ENCODE measurements at places on chromosomes 1 and 21. TPM values are rescaled to one million over a fixed set of nuclear protein-coding genes. Genes with fewer than 3 reads are reported as not detected.

The SEMA6C gene
- 13.9 TPM for polyA plus RNA-seq

The RNF186 gene
- polyA plus RNA-seq = 2.0 TPM

The ATP1A4 gene
- 0.45 TPM for polyA plus RNA-seq

The AJAP1 gene
- 0.64 TPM for polyA plus RNA-seq

The MMEL1 gene
- not detected for polyA plus RNA-seq

The TRIM46 gene
- 1.9 TPM for polyA plus RNA-seq

The BNIPL gene
- polyA plus RNA-seq = 3.0 TPM

The B3GALT5 gene
- polyA plus RNA-seq = 3.1 TPM

The ODF2L gene
- 32.4 TPM for polyA plus RNA-seq

The SPRR2A gene
- not detected for polyA plus RNA-seq

The RPTN gene
- not detected for polyA plus RNA-seq

The ZFP69B gene
- polyA plus RNA-seq = 1.1 TPM

DNA sequence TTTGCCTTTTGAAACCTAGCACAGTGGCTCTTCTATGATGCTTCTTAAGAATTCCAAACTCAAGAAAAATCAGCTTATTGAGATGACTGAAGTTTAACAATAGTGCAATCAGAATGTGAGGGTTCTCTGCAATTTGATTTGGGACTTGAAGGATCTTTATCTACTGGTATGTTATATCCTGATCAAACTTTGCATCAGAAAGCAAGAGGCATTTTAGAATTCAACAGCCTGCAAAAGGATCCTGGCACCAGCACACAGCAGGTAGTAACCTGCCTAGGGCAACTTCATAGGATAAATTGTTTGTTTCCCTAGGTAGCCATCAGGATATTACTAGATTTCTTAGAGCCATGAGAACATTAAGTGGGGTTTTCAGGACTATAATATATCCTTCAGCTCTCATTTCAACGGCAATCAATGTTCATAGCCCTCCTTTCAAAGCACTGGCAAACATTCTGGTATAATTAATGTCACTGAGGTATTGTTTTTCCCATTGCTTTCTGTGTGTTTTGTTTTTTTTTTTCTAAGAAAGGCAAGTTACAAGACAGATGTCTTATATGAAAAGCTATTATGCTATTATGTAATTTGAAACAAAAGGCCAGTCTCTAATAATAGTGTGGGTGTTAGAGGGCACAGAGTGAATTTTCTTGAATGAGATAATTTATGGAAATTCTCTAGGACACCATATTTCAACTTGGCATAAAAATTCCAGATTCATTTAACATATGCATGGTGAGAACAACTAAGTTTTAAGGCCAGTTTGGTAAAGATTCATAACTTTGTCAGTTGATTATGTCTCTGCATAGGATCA is 34.5 kb downstream of the NTNG1 start:
- no peak overlapping the region for H3K27ac ChIP-seq
- DNase-seq = no peak

GRCh38 chr1:84402501-84402900 is 4.2 kb downstream of the DNASE2B start:
- no peak for DNase-seq
- no peaks in the 10 kb centered on the region for H3K4me1 ChIP-seq
- H3K36me3 ChIP-seq = no peaks in the 10 kb centered on the region

DNA sequence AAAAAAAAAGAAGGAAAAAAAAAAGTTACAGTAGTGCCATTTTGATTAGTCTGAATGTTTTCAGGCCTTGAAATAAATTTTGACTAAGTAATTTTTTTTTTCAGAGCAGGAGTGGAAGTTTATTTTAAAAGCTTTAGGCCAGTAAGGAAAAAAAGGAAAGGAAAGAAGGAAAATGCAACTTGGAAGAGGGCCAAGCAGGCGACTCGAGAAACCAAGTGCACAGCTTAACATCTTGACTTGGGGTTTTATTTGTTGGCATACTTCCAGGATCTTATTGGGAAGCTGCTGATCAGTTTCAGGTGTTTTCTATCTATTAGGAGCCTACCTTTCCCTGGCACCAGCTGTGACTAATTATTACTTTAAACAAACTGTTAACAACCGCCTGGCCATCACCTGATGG is 41.7 kb downstream of the ATF3 start:
- no peak overlapping the region for H3K27ac ChIP-seq
- peaks cover 8% of the 10 kb centered on the region for H3K4me1 ChIP-seq
- no peaks in the 10 kb centered on the region for H3K27me3 ChIP-seq
- DNase-seq = no peak
- no peak overlapping the region for H3K4me3 ChIP-seq

GRCh38 chr1:95625224-95625623 is 391.2 kb downstream of the RWDD3 start:
- H3K27ac ChIP-seq = no peak overlapping the region
- H3K4me1 ChIP-seq = no peaks in the 10 kb centered on the region
- no peaks in the 10 kb centered on the region for H3K36me3 ChIP-seq
- no peak overlapping the region for H3K4me3 ChIP-seq
- no peaks in the 10 kb centered on the region for H3K27me3 ChIP-seq

DNA sequence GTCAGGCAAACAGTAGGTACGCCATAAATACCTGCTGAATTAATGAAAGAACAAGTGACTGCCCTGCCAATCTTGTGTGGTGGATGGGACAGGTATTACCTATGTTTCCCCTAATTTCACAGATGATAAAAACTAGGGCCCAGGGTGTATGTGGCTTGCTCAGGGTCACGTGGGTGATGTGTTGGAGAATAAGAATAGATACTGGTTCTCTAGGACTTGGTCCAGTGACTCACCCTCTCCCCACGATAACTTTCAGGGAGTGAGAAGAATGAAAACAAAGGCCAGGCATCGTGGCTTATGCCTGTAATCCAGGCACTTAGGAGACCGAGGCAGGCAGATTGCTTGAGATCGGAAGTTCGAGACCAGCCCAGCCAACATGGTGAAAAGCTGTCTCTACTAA is 26.7 kb downstream of the SLC26A9 start:
- DNase-seq = no peak
- H3K36me3 ChIP-seq = no peaks in the 10 kb centered on the region
- no peak overlapping the region for H3K27ac ChIP-seq
- H3K4me1 ChIP-seq = peaks cover 15% of the 10 kb centered on the region
- no peak overlapping the region for H3K4me3 ChIP-seq

- DNase-seq = no peak
- H3K36me3 ChIP-seq = no peaks in the 10 kb centered on the region
- H3K4me3 ChIP-seq = no peak overlapping the region
- H3K27me3 ChIP-seq = no peaks in the 10 kb centered on the region
These were observed 103.1 kb downstream of the TLR5 start for GRCh38 chr1:223039990-223040389.

GRCh38 chr1:243216741-243217140 is 38.3 kb downstream of the CEP170 start:
- H3K4me1 ChIP-seq = no peaks in the 10 kb centered on the region
- no peak overlapping the region for H3K4me3 ChIP-seq
- H3K27ac ChIP-seq = no peak overlapping the region
- H3K36me3 ChIP-seq = no peaks in the 10 kb centered on the region

- no peak overlapping the region for H3K4me3 ChIP-seq
- no peaks in the 10 kb centered on the region for H3K27me3 ChIP-seq
- no peak overlapping the region for H3K27ac ChIP-seq
- H3K4me1 ChIP-seq = peaks cover 20% of the 10 kb centered on the region
- DNase-seq = no peak
These were observed 204.2 kb downstream of the KCNT2 start for GRCh38 chr1:196403803-196404690.

DNA sequence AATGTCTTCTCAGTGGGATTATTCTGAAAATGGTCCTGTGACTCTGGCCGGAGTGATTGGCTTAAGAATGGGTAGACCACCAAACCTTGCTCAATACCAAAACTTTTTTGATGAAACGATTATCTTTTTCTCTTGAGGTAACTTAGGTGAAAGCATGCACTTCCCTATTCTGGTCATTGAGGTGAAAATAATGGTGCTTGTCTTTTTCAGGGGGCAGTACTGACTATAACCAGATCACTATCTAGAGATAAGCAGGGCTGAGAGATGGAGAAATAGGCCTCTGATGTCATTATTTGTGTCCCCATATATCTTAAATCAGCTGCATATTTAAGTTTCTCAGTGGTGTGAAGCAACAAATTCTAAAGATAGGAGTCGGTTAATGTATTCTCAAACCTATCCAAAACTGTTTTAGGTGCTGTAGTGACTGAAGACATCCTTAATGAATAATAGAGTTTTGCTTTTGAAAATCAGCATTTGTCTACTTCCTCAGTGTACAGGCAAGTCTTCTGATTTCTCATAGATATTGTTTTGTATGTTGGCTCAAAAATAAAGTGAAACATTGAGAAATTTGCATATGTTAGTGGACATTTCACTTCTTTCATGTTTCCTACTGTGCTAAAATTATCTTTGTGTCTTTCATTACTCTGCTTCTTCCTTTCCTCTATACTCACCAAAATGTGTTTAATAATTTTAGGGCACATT is 735.3 kb upstream of the ADGRL4 start:
- H3K4me1 ChIP-seq = no peaks in the 10 kb centered on the region
- no peak for DNase-seq
- no peaks in the 10 kb centered on the region for H3K27me3 ChIP-seq
- H3K36me3 ChIP-seq = no peaks in the 10 kb centered on the region
- no peak overlapping the region for H3K27ac ChIP-seq

- no peak overlapping the region for H3K27ac ChIP-seq
- H3K4me3 ChIP-seq = no peak overlapping the region
- no peak for DNase-seq
- H3K27me3 ChIP-seq = no peaks in the 10 kb centered on the region
These were observed 27.9 kb downstream of the CACNA1S start for GRCh38 chr1:201084295-201084694.

DNA sequence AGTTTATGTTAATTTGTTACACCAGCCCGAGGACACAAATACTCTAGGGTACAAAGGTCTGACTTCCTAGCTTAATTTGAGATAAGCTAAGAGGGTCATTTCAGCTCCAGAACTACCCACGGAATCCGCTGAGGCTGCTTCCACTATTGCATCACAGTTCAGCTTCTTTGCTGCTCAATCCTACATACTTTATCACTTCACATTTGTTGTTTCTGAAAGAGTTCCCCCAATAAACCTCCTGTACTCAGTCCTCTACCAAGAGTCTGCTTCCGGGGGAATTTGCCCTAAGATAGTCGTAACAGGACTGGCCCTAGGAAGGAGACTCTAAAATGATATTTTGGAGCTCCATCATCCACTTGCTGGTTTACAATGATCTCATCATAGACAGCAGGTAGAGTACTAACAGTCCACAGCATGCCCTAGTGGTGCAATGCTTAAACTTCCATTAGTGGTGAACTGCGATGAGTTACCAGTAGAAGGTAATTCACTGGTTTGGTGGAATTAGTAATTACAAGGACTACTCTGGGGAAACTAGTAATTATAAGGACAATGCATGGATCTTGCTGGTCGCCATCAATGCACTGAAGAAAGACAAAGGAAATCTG is 229.3 kb downstream of the USH2A start:
- no peak overlapping the region for H3K27ac ChIP-seq
- no peaks in the 10 kb centered on the region for H3K27me3 ChIP-seq
- DNase-seq = peak; percentile 26
- no peaks in the 10 kb centered on the region for H3K4me1 ChIP-seq
- no peaks in the 10 kb centered on the region for H3K36me3 ChIP-seq
- no peak overlapping the region for H3K4me3 ChIP-seq

DNA sequence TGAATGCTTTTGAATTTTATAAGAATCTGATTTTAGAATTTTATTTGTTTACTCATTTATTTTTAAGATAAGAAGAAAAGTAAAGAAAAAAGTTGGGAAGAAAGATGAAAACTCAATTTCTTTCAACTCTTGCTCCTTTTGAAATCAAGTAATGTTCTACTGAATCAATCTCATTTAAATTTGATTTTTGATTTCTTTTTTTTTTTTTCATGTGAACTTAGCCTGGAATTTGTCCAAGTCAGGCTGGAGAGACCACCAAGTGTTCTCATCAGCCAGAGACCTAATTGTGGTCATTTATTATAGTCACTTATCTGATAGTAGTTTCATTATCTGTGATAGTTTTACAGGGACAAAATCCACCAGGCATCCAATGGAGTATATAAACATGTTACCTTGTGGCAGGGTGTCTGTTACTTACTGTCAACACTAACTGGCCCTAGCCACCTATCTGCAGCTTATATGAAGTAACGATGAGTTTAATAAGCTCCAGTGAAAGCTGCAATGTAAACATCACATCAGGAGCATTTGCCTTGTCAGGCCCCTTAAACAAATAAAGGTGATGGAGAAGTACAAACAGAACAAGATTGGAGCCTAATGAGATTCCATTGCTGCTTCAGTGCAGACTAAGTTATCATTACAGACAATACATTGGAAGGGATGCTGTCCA is 39.2 kb downstream of the HLX start:
- peaks cover 19% of the 10 kb centered on the region for H3K27me3 ChIP-seq
- H3K27ac ChIP-seq = no peak overlapping the region
- H3K4me1 ChIP-seq = no peaks in the 10 kb centered on the region
- DNase-seq = no peak
- no peaks in the 10 kb centered on the region for H3K36me3 ChIP-seq

DNA sequence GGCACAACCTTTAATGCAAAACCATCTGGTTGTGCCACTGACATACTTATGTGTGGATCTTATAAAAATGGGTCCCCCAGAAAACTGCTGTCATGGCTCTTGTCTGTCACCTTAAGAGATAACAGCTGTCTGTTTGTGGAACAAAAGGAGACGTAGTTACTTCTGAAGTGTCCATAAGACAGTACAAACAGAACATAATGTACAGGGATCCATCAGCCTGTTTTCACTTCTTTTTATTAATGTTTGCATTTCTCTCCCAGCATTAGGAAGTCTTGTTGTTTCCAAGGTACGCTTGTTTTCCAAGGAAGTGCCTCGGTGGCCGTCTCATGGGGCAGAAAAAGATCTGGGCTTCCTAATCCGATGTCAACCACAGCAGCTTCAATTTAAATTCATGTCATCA is 11.2 kb upstream of the ST6GALNAC5 start:
- H3K27me3 ChIP-seq = no peaks in the 10 kb centered on the region
- no peak overlapping the region for H3K27ac ChIP-seq
- no peaks in the 10 kb centered on the region for H3K4me1 ChIP-seq
- H3K36me3 ChIP-seq = no peaks in the 10 kb centered on the region
- DNase-seq = no peak

GRCh38 chr1:241624935-241625334 is 15.2 kb downstream of the CHML start:
- no peaks in the 10 kb centered on the region for H3K4me1 ChIP-seq
- H3K36me3 ChIP-seq = no peaks in the 10 kb centered on the region
- no peak overlapping the region for H3K27ac ChIP-seq
- H3K4me3 ChIP-seq = no peak overlapping the region
- H3K27me3 ChIP-seq = no peaks in the 10 kb centered on the region
- DNase-seq = no peak

GRCh38 chr1:73326663-73327062 is 871.3 kb downstream of the LRRIQ3 start:
- H3K36me3 ChIP-seq = no peaks in the 10 kb centered on the region
- no peaks in the 10 kb centered on the region for H3K27me3 ChIP-seq
- H3K4me1 ChIP-seq = no peaks in the 10 kb centered on the region
- H3K27ac ChIP-seq = no peak overlapping the region

GRCh38 chr21:33230545-33231324 is 997 bp downstream of the IFNAR2 start:
- peak; percentile 61 for DNase-seq
- peaks cover 27% of the 10 kb centered on the region for H3K4me1 ChIP-seq
- peak overlapping the region; percentile 94 for H3K4me3 ChIP-seq
- H3K27ac ChIP-seq = peak overlapping the region; percentile 99

- H3K4me1 ChIP-seq = no peaks in the 10 kb centered on the region
- no peaks in the 10 kb centered on the region for H3K36me3 ChIP-seq
- no peak for DNase-seq
- no peak overlapping the region for H3K4me3 ChIP-seq
These were observed 10.2 kb upstream of the UBR4 start for GRCh38 chr1:19220080-19220846.

- peak; percentile 57 for DNase-seq
- no peak overlapping the region for H3K27ac ChIP-seq
- H3K4me1 ChIP-seq = no peaks in the 10 kb centered on the region
- peaks cover 2% of the 10 kb centered on the region for H3K27me3 ChIP-seq
- H3K36me3 ChIP-seq = no peaks in the 10 kb centered on the region
These were observed 6.6 kb upstream of the STUM start for GRCh38 chr1:226541631-226542622.

Measured in hepatocyte (in vitro differentiated cells).